ENCODE measurements at places on chromosomes 3 and 15.

GRCh38 chr15:55586808-55587207, 1.3 kb downstream of the PYGO1 start:
- DNase-seq = no peak

GRCh38 chr3:3618623-3619022, 180.6 kb upstream of the LRRN1 start:
- DNase-seq = no peak

GRCh38 chr15:75672646-75673425, 25.1 kb downstream of the SNX33 start:
- DNase-seq = no peak

DNA sequence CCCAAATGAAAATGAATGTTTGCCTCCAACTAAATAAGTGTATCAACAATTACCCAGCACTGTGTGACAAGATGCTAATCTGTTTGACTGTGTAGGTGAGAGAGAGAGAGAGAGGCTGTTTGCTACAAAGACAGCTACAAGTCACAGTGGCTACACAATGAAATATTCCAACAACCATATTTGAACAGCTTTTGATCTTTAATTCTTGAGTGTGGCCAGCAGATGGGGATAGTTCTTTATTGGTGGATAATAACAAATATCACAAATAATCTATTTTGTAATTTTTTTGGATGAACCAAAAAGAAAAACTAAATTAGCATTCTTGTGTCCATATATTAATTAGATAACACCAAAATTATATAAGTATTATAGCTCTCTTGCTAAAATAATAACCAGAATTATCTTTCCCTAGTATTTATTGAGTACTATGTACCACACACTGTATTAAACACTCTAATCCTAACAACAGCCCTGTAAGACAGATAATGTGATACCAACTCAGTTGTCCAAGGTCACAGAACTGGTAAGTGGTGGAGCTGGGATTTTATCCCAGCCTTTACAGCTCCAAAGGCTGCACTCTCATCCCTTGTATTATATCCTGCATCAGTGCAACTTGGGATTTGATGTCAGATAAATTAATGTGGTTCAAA, 61.9 kb upstream of the C3orf80 start:
- DNase-seq = peak; percentile 27

DNA sequence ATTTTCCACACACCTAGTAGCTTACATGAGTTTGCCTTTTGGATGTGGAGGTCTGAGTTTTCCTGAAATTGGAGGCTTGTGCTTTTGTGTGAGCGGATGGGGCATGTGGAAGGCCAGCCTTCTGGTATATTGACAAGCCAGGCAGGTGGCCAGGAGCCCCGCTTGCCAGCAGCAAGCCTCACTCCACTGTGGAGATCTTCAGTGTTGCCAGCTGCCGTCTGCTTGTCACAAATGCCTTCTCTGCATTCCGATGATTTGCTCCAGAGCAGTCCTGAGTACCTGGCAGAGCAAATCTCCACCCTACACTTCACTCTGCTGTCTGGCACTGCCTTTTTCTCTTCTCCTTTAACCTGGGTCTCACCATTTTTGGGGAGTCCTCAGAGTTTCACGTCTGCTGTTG, 29.1 kb upstream of the CHST2 start:
- DNase-seq = no peak

DNA sequence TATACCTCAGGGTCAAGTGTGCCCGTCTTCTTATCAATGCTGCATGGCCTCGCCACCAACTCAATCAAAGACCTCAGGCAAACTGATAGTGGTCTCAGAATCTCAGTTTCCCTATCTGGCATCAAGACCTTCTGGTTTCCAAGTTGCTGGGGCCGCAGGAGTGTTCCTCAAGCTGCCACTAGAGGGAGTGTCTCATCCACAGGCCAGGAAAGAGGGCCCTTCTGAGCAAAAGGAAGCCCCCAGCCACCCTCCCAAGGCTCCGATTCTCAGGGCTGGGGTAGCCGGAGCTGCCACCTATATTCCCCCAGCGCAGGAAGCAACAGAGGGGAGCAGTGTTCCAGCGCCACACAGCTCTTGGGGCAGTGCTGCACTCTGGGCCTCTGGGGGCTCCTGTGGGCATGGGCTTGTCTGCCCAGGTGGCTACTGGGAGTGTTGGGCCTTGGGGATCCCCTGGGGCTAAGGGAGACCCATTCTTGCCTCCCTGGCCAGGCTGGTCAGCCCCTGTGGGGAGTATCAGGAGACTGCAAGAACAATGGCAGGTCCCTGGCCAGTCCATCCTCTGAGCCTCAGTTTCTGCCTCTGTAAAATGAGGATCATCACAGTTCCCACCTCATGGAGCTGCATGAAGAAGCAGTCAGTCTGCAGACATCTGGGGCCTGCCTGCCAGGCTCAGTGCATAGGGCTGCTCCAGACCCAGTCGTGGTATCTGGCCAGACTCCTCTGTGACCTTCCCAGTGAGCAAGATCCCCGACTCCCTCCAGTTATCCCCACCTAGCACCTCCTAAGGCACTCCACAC, 23.4 kb upstream of the SEC13 start:
- peak; percentile 81 for DNase-seq

GRCh38 chr15:100658895-100659294, 56.5 kb downstream of the ASB7 start:
- DNase-seq = no peak
